Esophagus mucosa (tissue), 1 donor: ENCODE measurements at places on chromosomes 11 and 22. TPM values are rescaled to one million over a fixed set of nuclear protein-coding genes. Genes with fewer than 3 reads are reported as not detected.

Gene CCDC188
- total RNA-seq: 0.44 TPM

DNA sequence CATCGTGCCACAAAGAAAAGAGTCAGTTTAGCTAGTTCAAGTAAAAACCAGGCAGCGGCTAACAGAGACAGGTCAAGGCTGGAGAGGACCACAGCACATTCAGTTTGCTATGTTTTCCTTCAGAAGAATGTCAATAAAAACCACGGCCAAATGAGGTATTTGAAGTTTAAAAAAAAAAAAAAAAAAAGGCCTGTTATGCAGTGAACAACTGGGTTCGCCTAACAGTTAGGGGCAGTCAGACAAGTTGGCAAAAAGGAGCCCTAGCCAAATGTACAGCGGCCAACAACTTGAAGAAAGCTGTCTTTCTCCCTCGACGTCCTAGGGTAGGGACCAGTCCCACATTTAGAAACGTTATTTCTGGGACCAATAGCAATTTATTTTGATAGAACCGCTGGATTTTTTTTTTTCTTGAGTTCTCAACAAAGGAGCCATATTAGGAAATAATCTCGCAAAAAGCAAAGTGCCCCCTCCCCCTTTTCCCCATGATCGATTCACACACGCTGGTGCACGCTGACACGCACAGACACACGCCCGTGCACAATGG lies 237.8 kb downstream of the TTC28 start:
- no peak for ATAC-seq

DNA sequence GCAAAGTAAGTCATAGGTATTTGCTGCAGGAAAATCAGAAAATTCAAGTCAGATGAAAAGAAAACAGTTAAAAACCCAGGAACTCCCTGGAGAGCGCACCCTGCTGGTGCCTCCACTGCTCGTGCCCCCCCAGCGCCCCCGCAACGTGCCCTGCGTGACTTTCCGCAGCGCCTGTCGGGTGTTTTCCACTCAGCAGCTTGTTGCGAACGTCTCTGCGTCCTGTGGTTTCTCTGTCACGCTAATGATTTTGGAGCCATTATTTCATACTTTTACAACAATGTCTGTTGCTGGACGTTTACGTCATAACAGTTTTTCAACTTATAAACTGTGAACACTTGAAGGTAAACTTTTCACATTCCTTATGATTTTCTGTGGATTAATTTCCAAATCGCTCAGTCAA lies 5.0 kb downstream of the CRELD2 start:
- ATAC-seq: no peak

Gene UPK3A
- total RNA-seq: not detected

DNA sequence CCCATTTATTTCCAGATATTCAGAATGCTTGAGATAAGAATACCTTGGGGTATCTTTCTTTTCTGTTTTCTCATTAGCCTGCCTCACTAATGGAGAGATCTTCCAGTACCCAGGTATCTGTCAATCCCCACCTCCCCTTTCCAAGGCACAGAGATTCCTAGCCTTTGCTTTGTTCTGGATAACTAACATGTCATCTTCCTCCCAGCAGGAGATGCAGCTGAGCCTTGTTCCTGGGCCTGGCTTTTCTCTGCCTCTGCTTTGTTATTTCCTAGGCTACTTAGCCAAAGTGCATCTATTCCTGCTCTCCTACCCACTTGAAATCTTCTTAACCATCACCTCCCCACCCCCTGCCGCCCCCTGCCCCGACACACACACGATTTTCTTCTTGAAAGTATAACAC lies 297.1 kb downstream of the NELL1 start:
- ATAC-seq: no peak

GRCh38 chr11:12871241-12871640 lies 137.9 kb upstream of the RASSF10 start:
- ATAC-seq: no peak

Gene VPS11
- 17.8 TPM for total RNA-seq

GRCh38 chr11:128421577-128422330 lies 165.6 kb downstream of the ETS1 start:
- no peak for ATAC-seq

- no peak for ATAC-seq
Measured at GRCh38 chr11:17400048-17400775, 11.8 kb upstream of the KCNJ11 start.

Gene CAT
- total RNA-seq: 19.3 TPM

Gene OR8H1
- not detected for total RNA-seq

Gene CLCF1
- total RNA-seq: 1.6 TPM

Gene PDGFD
- total RNA-seq: 0.76 TPM

GRCh38 chr11:93099806-93100205 lies 98.0 kb downstream of the SLC36A4 start:
- ATAC-seq: no peak

Gene NXPE2
- not detected for total RNA-seq

DNA sequence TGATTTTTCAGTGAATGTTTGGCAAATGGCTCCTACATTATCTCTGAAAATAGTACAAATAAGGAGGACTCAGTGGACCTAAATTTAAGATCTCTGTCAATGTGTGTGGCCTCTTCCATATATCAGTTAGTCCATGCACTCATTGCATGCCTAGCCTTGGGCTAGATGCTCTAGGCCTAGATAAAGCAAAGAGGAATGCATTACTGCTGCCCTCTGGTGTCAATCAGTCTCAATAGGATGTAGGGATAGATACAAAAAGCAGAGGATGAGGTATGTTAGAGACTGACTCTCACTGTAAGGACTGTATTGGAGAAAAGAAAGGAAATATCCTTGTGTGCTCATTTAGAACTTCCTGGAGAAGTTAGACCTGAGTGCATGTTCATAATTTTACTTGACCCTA lies 42.0 kb downstream of the MS4A2 start:
- ATAC-seq: no peak

- ATAC-seq: peak; percentile 55
Measured at GRCh38 chr22:41919357-41920224, 4.7 kb upstream of the SHISA8 start.

- ATAC-seq: no peak
Measured at GRCh38 chr22:17201285-17201945, 17.8 kb downstream of the ADA2 start.

Gene C11orf52
- 3.5 TPM for total RNA-seq

- no peak for ATAC-seq
Measured at GRCh38 chr22:27358096-27358870, 443.3 kb downstream of the MN1 start.

Gene MLC1
- total RNA-seq: not detected

GRCh38 chr22:27372969-27373670 lies 428.4 kb downstream of the MN1 start:
- peak; percentile 39 for ATAC-seq

Gene SNX15
- 12.2 TPM for total RNA-seq

DNA sequence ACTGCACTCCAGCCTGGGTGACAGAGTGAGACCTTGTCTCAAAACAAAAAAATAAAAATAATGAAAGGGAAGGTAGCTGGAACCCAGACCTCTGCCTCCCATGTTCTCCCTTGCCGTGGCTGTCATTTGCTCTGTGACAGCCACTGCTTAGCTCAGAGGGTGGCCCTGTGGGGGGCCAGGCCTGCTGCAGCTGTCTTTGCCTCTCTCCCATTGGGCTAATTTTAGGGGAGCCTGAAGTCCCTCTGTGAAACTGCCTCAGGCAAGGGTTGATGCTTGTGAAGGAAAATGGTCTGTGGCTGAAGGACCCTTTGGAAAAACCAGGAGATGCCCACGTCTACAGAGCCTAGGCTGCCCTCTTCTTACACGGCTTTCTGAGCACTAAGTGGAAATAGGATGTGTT lies 42.9 kb downstream of the C11orf91 start:
- no peak for ATAC-seq
